ENCODE measurements at places on chromosomes 7 and 10. TPM values are rescaled to one million over a fixed set of nuclear protein-coding genes. Genes with fewer than 3 reads are reported as not detected.

Gene PLEKHA1
- 98.5 TPM for polyA plus RNA-seq

Gene RGS10
- 39.4 TPM for polyA plus RNA-seq

Gene STEAP4
- polyA plus RNA-seq, result 0.21 TPM

Gene CPA2
- 0.34 TPM for polyA plus RNA-seq

Gene PAPSS2
- 47.3 TPM for polyA plus RNA-seq

Gene MDH2
- 217 TPM for polyA plus RNA-seq

Gene POM121C
- 59.3 TPM for polyA plus RNA-seq

Gene LRGUK
- polyA plus RNA-seq, result 1.2 TPM

Gene GNGT1
- polyA plus RNA-seq, result not detected

Gene PKD2L1
- polyA plus RNA-seq, result 0.29 TPM

Gene LEP
- 0.50 TPM for polyA plus RNA-seq

Gene TBRG4
- 63.4 TPM for polyA plus RNA-seq
